ENCODE measurements at places on chromosomes 16 and 17.

DNA sequence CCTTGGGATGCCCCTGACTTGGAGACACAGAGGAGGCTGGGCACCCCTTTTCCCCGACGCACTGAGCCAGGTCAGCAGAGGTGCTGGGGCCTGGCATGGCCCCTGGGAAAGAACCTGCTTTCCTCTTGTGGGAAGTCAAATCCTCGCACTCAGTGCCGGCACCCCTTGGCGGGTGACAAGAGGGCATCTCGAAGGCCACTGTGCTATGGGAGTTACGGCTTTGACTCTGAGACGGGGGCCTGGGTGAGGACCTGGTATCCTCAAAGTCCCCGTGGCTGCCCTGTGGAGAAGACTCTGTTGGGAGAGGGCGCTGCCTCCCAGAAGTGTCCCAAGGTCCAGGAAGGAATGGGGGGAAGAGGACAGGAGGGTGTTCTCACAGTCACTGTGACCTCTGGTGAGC, 117.0 kb downstream of the METRNL start:
- DNase-seq: no peak

DNA sequence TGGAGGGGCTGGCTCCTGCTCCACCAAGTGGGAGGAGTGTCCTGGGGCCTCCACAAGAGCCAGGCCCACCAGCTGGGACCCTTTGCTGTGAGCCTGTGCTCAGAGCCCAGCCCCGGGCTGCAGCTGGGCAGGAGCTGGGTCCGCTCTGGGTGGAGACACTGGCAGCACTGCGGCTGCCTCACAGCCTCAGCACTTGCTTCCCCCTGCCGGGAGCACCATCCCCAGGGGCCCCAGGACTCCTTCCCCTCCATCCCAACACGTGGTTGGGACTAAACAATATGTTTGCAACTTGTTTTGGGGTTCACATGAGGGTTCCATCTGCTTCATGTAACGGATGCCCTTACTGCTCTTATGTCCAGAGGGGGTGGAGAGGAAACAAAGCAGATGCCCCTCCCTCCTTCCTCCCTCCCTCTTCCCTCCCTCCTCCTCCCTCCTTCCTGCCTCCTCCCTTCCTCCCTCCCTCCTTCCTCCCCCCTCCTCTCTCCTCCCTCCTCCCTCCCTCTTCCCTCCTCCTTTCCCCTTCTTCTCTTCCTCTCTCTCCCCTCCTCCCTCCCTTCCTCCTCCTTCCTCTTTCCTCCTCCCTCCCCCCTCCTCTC, 16.3 kb upstream of the CBFA2T3 start:
- DNase-seq: no peak

DNA sequence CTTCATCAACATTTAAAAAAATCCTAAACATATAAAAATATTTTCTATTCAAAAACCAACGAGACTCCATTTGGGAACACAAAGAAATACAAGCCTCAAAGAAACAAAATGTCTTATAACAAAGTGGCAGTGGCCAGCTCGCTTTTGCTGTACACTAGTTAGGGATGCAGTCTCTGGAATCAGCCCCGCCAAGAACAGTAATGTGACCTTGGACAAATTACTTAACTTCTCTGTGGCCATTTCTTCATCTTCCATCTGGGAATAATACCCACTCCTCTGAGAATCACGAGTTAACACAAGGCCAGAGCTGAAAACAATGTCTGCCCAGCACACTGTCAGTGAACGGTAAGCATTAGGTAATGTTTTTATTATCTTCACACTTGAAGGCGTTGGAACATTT, 5.6 kb downstream of the STAT5B start:
- DNase-seq: no peak

DNA sequence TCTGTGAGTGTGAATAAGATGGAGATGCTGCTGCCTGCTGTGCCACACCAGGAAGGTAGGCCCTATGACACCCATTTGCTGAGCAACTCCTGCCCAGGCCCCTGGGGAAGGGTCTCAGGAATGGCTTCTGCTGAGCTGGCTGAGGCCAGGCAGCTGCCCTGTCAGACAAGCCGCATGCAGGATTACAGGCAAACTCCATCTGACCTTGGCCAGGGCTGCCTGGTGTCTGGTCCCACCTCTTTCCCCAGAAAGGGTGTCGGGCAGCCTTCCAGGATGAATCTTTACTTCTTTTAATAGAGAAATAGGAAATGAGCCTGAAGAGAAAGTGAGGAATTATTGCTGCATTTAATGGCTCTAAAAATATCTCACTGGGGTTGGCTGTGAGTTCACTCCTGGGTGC, 182.5 kb downstream of the IRX5 start:
- DNase-seq: no peak

DNA sequence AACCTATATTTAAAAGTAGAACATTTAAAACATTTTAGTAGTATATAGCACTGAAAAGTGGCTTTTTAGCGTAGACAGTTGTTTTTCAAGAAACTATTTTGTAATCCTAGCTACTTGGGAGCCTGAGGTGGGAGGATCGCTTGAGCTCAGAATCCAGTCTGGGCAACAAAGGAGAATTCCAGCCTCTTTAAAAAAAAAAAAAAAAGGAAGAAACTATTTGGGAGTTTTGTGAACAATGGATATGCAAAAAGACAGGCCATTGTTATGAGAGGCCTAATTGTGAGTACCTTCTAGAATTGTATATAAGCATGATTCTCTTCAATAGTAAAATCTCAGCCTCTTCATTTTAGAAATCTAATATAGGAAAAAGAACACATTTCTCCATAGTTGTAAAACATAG, 17.6 kb downstream of the OMG start:
- no peak for DNase-seq

GRCh38 chr16:64225036-64225435, 896.8 kb downstream of the CDH11 start:
- DNase-seq: no peak

GRCh38 chr16:14344945-14345344, 273.8 kb downstream of the MRTFB start:
- no peak for DNase-seq

DNA sequence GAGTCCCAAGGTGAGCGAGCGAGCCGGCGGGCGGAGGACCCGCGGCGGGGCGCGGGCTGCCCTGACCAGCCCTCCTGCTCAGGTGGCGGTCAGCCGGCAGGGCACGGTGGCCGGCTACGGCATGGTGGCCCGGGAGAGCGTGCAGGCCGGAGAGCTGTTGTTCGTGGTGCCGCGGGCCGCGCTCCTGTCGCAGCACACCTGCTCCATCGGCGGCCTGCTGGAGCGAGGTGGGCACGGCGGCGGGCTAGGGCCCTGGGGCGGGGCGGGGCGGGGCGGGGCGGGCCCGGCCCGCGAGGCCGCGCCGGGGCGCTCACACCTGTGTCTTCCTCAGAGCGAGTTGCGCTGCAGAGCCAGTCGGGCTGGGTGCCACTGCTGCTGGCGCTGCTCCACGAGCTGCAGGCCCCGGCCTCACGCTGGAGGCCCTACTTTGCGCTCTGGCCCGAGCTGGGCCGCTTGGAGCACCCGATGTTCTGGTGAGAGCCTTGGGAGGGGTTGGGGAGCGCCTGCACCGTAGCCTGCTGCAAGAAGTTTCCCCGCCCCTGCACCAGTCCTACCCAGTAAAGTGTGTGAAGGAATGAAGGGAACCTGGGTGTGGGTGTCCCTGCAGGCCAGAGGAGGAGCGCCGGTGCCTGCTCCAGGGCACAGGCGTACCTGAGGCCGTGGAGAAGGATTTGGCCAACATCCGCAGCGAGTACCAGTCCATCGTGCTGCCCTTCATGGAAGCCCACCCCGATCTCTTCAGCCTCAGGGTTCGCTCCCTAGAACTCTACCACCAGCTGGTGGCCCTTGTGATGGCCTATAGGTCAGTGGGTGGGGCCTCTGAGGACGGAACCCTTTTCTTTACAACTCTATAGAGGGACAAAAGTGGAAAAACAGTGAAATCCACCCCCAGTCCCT, 802 bp downstream of the SETD6 start:
- no peak for DNase-seq

DNA sequence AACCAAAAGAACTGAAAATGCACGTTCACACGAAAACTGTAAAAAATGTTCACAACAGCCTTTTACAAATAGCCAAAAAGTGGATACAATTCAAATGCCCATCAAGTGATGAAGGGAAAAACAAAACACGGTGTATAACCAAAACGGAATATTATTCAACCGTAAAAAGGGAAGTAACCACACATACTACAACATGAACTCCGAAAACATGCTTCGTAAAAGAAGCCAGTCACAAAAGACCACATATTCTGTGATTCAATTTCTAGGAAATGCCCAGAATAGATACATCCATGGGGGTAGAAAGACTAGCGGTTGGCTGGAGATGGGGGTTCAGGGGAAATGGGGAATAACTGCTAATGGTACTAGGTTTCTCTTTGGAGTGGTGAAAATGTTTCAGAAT, 81.5 kb upstream of the TRAP1 start:
- no peak for DNase-seq

DNA sequence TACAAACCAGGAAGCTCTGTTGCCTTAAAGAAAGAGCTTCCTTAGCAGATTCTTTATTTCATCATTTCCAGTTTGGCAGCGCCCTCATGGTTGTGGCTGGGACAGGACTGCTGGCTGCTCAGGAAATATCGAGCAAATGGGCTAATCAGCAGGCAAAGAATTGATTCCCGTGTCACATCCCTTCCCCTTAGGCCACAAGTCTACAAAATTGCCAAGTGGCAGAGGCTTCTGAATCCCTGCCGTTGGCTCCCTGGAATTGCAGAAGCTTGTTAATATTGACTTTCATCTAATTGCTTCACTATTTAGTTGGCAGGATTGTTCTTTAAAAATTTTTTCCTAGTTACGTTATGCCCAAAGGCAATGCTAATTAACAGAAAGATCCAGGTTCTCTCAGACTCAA, 456.3 kb upstream of the ERCC4 start:
- DNase-seq: no peak

GRCh38 chr16:30721167-30721566, 22.2 kb downstream of the SRCAP start:
- DNase-seq: no peak

Measured in hypothalamus (tissue), 51 donors.